ENCODE measurements at places on chromosomes 11 and 22. TPM values are rescaled to one million over a fixed set of nuclear protein-coding genes. Genes with fewer than 3 reads are reported as not detected.

PRR33 gene
- not detected for total RNA-seq

SLC25A22 gene
- total RNA-seq = 11.8 TPM

IFITM10 gene
- total RNA-seq = 0.11 TPM

PATE2 gene
- total RNA-seq = 0.29 TPM

BCR gene
- 22.2 TPM for total RNA-seq

AGBL2 gene
- total RNA-seq = 0.42 TPM

TENM4 gene
- total RNA-seq = 23.5 TPM

SLC39A13 gene
- 50.5 TPM for total RNA-seq

DNAJB7 gene
- total RNA-seq = not detected

FOLR1 gene
- total RNA-seq = not detected

ADAMTS15 gene
- 9.0 TPM for total RNA-seq

KCNJ11 gene
- total RNA-seq = not detected

OR51S1 gene
- not detected for total RNA-seq

TRIM49B gene
- total RNA-seq = not detected

CRKL gene
- 32.2 TPM for total RNA-seq

DNA sequence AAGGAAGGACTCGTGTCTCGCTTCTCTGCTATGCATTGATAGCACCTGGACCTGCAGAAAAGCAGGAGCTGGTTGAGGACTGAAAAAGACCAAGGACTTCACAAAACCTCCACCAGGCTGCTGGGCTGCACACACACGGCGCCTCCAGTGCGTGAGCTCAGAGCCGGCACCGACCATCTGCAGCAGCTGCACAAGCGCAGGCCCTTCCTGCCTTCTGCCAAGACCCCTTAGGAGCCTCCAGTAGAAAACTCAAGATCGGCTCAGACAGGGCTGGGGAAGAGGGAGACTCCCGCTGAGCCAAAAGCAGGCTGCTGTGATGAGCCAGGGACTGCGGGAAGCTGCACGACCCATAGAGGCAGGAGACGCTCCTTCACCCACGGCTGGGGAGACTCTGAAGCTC is 70.9 kb downstream of the PHF21B start:
- no peak for DNase-seq

DNA sequence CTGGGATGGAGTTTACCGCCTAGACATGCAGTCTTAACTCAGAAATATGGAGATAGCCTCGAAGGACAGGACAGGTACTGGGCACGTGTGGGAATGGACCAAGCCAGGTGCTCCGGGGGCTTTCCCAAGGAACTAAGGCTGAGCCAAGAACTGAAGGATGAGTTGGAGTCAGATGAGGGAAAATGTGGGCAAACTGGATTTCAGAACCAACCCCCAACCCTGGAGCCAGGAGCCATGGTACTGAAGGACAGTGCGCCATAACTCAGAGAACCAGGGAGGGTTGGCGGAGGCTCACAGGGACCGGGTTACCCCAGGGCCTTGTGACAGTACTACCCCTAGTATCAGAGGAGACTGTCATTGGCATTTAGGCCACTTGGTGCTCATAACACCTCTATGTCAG is 2.5 kb upstream of the MIF start:
- DNase-seq = no peak

- DNase-seq = no peak
Observed at GRCh38 chr22:46969961-46970360, 207.5 kb downstream of the TBC1D22A start.

GRCh38 chr11:58285483-58286040 is 17.5 kb upstream of the OR10W1 start:
- DNase-seq = no peak

- no peak for DNase-seq
Observed at GRCh38 chr11:12243486-12243885, 133.1 kb downstream of the MICAL2 start.

- no peak for DNase-seq
Observed at GRCh38 chr11:36345084-36345511, 49.0 kb downstream of the PRR5L start.

DNA sequence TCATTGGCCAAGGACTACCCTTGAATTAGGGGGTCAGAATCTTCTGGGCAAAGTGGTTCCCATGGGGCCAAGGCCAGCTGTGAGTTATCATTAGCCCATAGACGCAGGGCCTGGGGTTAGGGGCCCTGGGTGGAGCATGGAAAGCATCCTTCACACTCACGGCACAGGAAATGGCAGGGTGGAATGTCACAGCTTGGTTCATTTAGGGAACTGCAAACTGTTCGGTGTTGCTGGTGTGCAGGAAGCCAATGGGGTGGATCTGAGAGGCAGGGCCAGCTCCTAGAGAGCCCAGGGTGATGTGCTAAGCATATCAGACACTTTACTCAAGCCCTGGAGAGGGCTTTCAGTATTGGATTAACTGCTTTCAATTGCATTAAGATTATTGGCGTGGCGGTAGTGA is 42.9 kb downstream of the TECTA start:
- no peak for DNase-seq

GRCh38 chr11:72195518-72196270 is 3.8 kb downstream of the FOLR1 start:
- no peak for DNase-seq

DNA sequence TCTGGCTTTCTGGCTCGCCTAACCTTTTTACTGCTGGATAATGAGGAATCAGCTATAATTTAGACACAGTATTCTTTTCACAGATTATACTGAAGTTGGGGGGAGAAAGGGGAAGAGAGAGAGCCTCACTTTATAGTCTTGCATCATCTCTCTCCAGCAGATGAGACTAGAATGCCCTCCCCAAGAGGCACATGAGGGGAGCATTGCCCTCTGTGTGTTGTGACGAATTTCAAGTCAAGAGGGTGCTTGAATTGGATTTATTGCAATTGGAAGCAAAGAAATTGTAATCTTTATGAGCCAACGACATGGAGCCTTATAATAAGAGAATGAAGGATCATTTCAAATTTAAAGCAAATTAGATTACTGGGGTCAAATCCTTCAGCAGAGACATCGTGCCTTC is 17.6 kb upstream of the CADM1 start:
- no peak for DNase-seq

DNA sequence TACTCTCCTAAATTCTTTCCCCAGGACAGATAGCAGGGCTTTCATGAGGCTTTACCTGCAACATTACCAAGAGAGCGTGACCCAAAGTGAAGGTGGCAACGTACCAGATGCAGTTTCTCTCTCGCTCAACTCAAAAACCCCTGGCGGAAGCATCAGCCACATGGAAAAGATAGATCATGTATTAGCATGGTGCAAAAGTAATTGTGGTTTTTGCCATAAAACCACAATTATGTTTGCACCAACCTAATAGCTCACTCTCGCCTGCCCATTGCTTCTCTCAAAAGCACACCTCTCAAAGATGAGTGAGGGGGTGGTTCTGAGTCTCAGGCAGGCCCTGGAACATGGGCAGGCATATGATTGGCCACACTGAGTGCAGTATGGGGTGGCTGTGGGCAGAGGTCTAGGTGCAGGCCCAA is 7.0 kb downstream of the MS4A6A start:
- DNase-seq = peak; percentile 7

DNA sequence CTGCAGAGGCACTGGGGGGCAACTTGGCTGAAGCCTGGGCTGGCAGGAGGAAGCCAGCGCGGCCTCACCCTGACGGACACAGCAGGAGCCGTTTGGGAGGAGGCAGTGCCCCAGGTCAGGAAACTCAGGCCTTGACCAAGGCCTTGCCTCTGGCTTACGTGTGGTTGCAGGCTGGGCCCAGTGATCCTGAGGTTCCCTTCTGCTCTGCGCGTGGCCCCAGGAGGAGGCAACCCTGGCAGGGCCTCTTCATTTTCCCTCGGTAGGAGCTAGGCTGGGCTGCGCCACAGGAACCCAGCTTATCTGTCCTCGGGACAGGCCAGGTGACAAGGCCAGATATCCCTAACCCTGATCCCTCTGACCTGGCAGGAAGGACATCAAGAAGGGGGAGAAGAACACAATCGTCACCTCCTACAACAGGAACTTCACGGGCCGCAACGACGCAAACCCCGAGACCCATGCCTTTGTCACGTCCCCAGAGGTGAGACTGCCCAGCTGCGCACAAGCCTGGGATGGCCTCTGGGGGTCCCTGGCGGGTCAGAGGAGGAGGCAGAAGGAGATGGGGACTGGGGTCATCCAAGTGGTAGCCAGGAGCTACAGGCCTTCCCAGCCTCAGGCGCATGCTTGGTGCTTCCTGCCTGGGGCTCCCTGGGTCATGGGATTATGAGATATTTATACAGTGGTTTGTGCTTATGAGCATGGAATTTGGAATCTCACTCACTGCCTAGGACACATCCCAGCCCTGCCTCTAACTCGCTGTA is 20.6 kb downstream of the POLR3H start:
- no peak for DNase-seq

GRCh38 chr11:107857550-107858216 is 904 bp downstream of the SLC35F2 start:
- DNase-seq = no peak

DNA sequence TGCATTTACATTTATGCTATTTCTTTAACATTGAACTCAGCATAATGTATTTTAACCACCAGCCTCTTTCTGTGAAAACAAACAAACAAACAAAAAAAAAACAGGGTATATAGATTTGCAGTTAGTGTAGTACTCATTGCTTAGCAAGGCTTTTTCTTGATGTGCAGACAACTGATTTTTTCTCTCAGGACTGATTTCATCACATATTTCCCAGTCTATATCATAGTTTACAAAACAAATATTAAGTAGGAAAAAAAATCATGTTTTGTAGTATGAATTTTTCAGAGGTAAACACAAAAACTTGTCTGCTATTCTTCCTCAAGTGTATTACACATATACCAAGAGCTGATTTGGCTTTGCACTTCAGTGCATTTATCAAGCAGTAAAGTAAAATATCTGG is 123.0 kb downstream of the PDE3B start:
- no peak for DNase-seq

DNA sequence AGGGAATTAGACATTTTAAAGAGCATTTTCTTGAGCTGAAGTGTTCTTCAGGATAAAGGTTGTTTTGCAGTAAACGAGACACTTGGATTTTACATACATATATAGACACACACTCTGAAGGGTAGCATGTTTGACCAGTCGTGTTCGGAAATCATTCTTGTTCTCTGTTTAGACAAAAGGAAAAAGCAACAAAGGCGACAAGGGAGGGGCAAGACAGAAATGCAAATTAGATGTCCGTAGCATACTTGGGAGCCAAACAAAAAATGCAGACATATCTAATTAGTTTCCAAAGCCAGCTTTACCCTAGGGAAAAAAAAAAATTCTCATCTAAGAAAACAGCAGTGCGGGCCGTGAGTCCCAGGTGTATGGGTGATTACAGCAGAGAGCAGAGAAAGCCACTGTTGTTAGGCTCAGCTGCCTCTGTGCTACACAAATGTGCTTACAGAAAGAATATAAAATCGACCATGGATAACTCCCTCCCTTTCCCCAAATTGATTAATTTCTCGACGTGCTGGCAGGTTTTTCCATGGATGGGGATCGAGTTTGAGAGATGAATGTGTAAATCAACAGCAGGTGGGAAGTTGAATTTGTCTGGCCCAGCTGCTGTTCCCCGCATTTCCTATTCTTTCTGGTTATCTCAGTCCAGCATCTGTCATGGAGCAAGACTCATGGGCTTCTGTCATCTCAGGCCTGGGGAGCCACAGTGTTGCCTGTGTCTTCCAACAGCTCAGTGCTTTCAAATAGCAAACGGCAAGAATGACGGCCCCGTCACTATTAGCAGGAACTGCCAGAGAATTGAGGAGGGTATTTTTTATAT is 176.5 kb upstream of the TTC12 start:
- DNase-seq = no peak

DNA sequence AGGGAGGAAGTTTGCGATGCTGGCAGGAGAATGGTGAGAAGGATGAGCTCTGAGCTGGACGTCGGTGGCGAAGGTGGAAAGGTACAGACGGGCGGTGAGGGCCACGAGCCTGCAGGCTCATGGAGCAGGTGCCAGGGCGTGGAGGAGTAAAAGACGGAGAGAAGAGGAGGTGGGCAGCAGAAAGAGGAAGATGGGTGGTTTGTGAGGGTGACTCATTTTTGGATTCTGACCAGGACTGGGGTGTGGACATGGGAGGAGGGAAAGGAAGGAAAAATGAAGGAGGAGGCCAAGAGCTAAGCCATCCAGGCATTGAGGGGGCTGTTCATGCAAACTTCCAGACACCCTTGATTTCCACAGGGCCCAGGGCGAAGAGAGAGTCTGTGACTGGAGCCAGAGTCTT is 3.5 kb downstream of the ZDHHC24 start:
- peak; percentile 34 for DNase-seq

- DNase-seq = no peak
Observed at GRCh38 chr11:6633422-6634408, 14.5 kb upstream of the TPP1 start.

DNA sequence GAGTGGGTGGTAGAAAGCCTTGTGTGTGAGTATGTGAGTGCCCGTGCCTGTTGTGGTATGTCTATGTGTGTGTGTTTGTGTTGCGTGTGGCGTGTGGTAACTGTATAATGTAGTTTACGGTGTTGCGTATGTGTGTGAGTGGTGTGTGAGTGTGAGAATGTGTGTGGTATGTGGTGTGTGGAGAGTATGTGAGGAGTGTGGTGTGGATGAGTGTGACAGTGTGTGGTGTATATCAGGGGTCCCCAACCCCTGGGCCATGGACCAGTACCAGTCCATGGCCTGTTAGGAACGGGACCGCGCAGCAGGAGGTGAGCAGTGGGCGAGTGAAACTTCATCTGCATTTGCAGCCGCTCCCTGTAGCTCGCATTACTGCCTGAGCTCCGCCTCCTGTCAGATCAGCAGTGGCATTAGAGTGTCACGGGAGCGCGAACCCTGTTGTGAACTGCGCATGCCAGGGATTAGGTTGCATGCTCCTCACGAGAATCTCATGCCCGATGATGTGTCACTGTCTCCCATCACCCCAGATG is 5.7 kb downstream of the UPK3A start:
- DNase-seq = peak; percentile 75

DNA sequence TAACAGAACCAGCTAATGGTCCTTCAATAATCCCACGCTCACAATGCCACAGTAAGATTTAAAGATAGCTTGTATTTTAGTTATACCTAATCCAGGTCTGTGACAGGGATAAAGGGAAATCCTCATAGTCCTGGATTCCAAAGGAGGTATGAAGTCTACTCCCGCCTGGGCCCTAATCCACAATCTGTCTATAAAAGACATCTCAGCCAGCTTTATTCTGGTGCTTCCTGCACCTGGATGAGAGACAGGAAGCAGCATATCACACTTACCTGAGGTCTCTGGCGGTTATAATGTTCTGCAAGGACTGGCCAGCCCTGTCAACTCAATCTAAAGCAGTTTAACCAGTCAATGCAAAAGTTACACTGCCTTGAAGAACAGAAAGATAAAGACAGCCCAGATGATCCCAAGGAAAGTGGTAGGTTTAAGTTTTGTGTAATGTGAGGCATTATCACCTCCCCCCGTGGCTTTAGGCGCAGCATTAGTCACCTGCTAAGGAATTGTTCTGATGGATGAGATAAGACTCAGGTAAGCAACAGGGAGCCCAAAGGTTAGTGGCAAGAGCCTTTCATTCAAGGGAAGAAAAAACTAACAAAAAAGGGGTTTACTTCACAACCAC is 57.6 kb downstream of the PLEKHA7 start:
- DNase-seq = no peak
